BE2C (cell line): ENCODE measurements at places on chromosomes 2 and 18.

GRCh38 chr2:106851881-106852501 lies 34.0 kb downstream of the ST6GAL2 start:
- DNase-seq, result no peak

DNA sequence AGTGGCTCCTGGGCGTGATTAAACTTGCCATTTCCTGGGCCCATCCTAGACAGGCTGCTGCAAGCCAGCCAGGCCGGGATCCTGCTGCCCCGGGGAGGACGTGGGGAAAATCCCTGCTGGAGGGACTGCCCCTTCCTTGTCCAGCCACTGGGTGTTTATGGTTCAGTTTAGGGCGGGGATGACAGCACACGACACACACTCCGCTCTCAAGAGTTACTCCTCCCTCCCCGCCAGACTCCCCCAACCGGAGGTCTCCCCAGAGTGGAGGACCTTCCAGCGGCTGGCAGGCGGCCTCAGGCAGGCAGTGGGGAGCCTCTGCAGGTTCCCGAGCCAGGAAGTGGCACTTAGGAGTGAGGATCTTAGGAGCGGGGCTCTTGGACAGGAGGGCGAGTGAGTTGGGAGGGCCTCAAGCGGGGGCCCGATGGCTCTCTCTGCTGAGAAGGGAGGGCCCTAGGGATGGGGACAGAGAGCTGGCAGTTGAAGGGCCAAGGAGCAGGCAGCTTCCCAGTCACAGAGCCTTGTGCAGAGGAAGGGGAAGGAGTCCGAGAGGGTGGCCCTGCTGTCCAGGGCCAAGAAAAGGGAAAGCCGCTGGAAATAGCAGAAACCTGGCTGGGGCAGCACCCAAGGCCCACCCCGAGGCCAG lies 5.7 kb upstream of the GPR35 start:
- peak; percentile 4 for DNase-seq

- no peak for DNase-seq
Observed at GRCh38 chr2:41489638-41490037, 558.2 kb upstream of the PKDCC start.

GRCh38 chr2:75311521-75311920 lies 112.2 kb upstream of the TACR1 start:
- no peak for DNase-seq

DNA sequence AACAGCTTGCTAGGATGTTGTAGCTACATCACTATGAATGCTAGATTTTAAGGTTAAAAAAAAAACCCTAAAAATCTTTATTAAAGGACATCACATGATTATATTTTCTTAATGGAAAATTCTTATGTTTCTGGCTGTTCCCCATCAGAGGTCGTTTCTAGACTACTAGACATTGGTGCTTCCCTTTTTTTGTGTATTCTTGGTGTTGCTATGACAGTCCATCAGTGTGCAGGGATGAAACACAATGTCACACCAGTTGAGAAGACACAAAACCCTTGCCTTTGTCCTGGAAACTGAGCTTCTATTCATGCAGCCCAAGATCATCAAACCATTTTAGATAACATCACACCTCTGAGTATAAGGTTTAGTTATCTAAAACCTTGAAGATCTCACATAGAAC lies 19.9 kb upstream of the TMEM131 start:
- no peak for DNase-seq

- DNase-seq, result no peak
Observed at GRCh38 chr18:44290366-44290977, 390.2 kb upstream of the SETBP1 start.
